ENCODE measurements at places on chromosomes 2 and 18.

DNA sequence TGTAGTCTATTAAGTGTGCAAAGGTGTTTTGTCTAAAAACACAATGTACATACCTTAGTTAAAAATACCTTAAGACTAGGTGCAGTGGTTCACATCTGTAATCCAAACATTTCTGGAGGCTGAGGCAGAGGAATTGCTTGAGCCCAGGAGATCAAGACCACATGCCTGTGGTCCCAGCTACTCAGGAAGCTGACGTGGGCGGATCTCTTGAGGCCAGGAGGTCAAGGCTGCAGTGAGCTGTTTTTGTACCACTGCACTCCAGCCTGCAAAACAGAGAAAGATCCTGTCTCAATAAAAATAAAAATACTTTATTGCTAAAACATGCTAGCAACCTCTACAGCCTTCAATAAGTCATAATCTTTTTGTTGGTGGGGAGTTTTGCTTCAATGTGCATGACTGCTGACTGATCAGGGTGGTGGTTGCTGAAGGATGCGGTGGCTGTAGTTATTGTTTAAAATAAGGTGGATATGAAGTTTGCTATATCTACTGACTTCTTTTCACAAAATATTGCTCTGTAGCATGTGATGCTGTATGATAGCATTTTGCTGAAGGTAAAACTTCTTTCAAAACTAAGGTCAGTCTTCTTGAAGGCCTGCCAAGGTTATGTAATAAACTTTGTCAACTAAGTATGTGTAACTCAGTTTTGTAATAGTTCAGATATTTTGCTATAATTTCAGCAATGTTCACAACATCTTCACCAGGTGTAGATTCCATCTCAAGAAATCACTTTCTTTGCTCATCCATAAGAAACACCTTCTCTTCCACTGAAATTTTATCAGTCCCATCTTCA lies 1238.0 kb upstream of the NRXN1 start:
- no peak for DNase-seq

DNA sequence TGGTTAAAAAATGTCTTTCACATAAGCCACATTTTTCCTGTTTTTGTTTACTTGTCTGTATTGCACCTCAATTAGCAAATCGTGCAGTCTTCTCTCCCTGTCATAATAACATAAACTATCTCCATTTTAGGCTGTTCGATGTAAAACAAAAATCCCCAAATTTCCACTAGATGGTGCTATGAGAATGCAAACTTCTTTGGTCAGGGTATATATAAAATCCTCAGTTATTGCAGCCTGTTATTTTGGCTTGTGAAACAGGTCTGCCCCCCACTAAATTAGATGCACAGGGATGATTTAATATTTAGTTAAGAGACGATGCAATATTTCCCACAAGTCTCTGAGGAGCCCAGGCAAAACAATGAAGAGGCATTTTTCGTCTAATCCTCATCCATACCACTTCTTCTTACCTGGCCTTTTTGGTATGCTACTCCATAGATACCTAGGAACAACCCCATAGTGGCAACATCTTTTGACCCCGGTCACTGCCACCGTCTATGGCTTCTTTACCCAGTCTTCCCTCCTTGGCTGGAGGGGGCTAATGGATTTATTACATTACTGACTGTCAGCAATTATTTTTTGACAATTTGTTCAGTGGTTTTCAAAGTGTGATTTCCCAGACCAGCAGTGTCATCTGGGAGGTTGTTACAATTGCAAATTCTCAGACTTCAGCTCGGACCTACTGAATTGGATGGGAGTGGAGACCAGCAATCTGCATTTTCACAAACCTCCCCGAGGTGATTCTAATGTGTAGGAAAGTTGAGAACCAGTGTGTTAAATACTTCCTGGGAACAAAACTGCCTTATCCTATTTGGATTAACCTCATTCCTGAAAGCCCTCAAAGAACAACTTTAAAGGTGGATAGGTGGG lies 117.4 kb upstream of the CWC22 start:
- peak; percentile 64 for DNase-seq

DNA sequence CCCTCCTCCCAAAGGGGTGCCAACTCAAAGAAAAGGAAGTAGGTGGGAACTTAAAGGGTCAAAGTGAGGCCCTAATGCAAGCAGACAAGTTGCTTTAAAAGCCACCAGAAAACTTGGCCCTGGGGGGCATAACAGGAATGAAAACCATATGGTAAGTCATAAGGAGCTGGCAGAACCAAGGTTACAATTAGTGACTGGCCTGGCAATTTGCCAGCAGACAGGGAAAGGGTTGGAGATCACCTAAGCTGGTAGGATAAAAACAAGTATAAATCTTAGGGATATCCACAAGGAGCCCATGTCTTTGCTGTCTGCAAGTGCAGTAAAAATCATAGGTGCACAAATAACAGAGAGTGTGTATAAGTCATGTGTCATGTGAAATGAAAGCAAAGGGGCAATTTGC lies 256.7 kb upstream of the LRRTM4 start:
- DNase-seq: no peak

DNA sequence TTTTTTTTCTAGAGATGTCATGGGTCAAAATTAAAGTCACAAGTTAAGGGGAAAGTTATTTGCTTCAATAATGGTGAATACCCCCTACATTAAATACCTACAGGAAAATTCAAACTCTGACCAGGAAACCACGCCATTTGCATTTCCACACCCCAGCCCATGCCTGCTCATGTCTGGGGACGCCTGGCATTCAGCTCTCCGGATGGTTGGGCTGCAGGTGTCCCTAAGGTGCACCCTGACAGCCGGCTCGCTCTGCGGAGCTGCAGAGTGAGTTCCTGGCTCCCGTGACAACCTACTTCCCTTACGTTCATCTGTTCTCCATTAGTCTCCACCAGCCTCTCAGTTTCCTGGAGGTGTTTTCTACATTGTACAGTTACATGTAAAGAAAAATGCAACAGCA lies 122.7 kb upstream of the RIOK3 start:
- DNase-seq: no peak

DNA sequence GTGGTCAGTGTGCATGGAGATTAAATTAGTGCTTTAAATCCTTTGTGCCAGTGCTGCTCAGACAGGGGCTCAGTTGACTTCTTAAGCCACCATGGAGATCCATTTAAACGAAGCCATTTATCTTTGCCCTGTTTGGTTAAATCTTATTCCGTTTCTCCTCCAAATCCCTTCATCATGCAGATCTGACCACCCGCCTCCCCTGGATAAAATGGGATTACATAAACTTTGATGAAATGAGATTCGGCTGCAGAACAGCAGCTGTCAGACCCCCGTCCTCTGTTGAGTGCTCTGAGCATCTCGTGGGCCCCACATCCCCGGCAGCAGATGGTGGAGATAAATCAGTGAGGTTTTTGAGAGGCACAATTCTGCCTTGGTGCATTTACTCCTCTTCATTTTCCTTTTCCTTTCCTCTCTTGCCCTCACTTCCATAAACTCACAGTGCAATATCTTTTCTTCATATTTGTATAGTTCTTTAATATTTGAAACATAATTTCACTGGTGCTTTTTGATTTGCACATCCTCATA lies 84.4 kb upstream of the TWIST2 start:
- no peak for DNase-seq

- DNase-seq: no peak
These were observed 434.9 kb downstream of the DSEL start for GRCh38 chr18:67081482-67082211.

- DNase-seq: no peak
These were observed 408.2 kb downstream of the TSN start for GRCh38 chr2:122163617-122164016.

DNA sequence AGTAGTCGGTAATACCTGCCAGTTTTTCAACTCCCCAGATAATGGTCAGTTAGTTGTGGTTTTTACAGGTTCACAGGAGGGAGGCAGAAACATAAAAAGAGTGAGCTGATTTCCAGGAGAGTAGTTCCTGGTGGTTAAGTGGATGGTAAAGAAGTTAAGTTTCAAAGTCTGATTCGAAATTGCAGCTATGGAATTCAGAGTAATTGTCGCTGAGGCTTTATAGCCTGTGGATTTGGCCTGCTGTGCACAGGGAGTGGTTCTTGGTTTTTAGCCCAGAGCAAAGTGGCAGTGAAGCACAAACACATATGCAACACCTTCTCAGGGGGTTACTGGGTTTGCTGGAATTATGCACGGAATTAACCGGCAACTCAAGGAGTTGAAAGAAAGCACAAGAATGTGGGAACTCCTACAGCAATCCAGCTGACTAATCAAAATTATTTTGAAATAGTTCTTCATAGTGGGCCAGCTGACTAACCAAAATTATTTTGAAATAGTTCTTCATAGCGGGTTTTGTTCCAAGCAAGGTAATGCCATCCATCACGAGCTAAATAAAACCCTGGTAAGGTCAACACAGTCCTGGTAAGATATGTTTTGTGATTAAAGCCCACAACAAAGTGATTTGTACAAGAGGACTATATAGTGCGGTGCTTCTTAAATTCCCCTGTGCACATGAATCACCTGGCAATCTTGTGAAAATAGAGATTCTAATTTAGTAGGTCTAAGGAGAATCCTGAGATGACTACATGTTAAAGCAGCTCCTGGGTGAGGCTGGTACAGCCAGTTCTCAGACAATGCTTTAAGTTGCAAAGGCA lies 94.4 kb downstream of the SGPP2 start:
- DNase-seq: no peak

DNA sequence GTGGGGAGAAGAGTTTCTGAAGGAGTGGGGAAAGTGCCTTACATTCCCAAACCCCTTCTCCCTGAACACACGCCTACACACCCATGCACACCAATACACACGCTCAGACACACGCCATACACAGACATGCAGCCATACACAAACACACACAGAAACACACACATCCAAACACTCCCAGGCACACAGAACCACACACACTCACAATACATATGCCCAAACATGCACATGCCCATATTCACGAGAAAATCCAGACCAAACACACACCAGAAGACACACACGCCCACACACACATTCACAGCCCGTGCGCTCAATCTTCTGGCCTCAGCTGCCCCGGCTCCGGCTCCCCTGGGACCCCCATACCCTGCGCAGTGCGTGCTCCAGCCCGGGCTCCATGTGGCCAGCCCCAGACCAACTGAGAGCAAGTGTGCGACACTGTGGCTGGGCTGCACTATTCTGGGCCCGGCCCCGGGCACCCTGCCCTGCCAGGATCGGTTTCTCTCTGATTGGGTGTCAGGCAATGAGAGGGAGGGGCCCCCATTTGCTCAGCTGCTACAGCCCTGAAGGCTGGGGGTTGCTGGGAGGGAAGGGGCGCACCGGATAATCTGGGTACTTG lies at the start of gene PRKAG3:
Gene PRKAG3 (minus strand): TSS at position 426 of the 613 bp plus-strand sequence.
- DNase-seq: no peak

DNA sequence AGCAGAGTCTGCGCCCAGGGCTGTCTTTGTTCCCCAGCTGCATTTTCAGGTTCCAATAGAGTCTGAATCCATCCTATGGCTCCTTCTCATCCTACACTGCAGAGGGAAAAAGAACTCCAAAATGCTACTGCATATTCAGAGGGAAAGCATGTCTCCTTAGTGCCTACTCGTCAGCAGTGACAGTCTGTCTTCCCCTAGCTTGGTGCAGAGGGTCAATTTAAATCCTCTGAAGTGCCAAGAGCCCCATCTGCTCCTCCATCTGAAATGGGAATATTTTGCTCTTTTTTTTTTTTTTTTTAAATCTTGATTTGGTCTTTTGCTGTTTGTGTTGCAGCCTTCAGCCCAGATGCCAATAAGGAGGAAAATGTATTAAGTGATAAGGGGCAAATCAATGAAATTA lies 199.3 kb downstream of the RNF144A start:
- DNase-seq: no peak

DNA sequence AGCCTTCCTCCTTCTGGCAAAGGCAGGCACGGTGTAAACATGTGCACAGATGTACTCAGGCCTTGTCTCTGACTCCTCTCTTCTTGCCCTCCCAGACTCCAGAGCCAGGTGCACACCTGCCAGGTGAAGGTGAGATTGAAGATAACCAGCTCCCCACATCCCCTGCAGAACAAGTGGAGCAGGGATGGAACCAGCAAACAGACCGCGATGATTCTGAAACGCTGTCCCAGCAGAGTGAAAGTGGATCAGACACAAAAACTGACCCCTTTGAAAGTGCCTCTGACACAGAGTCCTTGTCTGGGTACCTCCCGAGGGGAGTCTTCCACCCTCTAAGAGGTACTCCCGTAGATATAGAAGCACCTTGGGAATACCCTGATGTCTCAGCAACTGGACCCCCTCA lies 77.2 kb downstream of the ARHGEF4 start:
- no peak for DNase-seq

GRCh38 chr2:75560768-75561565 lies at the start of gene EVA1A:
Gene EVA1A, minus strand, starts transcription at chr2:75560939. Its CDS starts 42,799 bp downstream, at chr2:75518140.
- no peak for DNase-seq

DNA sequence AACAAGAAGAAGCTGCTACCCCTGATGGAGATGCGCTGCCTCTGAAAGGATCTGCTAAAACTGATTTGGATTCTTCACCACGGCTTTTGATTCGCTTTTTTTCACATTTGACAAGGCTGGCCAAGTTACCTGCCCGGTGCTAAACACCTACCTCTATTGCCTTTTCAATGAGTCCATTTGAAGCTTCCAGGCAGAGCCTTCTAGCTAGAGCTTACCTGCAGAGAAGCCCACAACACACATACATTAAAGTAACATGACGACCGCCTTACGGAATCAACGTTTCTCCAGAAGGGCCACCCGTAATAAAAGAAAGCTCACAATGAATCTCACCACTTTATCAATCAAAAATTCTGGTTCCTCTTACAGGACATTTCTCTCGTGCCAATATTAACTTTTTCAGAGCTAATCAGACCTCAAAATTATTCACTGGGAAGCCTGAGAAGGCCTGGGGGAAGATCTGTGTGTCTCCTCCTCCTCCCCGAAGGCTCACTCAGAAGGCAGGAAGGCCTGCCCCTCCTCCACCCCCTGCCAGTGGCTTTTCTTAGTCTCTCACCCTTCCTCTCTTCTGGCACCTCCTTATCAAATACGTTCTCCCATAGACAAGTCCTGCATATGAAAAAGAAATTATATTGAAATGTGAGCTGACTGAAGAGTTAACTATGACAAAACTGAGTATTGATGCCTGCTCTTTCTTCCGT lies 171.0 kb downstream of the DNER start:
- no peak for DNase-seq

DNA sequence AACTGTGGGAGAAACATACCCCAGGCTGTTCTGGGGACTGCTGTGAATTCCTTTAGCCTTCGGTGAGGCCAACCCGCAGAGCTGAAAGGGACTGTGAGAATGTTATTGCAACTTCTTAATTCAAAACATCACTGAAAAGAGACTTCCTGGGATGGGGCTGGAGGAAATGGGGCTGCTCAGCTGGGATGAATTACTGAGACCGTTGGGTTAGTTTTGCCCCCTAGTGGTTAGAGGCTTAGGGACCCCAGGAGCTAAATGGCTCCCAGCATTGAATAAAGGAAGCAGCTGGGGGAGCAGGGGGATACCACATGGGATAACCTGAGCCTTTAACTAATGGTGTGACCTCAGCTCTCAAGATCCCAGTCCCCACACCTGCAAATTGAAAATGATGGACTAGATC lies 941.1 kb upstream of the FANCL start:
- DNase-seq: peak; percentile 5

Data from NCI-H1105 treated with DMSO at 0.1 percent for 48 hours (cell line).